ENCODE measurements at places on chromosomes 16 and 17. TPM values are rescaled to one million over a fixed set of nuclear protein-coding genes. Genes with fewer than 3 reads are reported as not detected.

The TPSG1 gene
- total RNA-seq, result not detected

The RNF213 gene
- total RNA-seq, result 209 TPM

The KRT12 gene
- total RNA-seq, result not detected

DNA sequence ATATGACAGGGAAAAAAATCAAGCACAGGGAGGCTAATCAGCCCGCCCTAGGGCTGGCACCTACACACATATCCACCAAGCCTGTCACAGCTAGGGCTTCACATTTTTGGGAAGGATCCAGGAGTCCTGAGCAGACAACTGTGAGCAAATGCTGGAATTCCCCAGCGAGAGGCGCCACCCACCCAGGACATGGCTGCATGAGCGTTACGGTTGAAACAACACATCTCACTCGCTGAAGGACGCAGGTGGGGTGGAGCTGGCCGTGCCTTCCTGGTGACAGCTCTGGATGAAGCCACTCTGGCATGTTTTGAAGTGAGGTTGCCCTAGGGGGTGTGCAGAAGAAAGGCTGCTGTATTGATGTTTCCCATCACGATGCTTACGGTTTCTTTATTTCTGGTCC, 315.1 kb upstream of the EEF2KMT start:
- DNase-seq, result no peak

- DNase-seq, result no peak
These were observed 70.9 kb downstream of the PLXDC1 start for GRCh38 chr17:39080421-39081078.

DNA sequence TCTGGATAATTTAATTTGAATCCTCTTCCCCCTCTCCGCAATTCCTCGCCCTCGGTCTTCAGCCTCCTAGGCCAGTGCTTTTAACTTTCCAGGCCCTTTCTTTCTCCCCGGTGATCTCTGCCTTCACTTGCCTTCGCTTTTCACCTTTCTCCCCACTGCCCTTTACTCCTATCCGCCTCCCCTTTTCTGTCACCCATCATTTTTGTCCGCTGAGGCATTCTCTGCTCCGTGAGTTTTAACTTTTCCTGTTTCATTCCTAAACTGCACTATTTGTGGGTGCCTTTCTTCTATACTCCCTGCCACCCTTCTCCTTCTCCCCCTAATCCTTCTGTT, 729 bp downstream of the LONP2 start:
- DNase-seq, result no peak

- DNase-seq, result no peak
These were observed 136.0 kb upstream of the TNRC6C start for GRCh38 chr17:77822302-77823030.

GRCh38 chr16:25786748-25787147, 95.0 kb downstream of the HS3ST4 start:
- DNase-seq, result no peak

DNA sequence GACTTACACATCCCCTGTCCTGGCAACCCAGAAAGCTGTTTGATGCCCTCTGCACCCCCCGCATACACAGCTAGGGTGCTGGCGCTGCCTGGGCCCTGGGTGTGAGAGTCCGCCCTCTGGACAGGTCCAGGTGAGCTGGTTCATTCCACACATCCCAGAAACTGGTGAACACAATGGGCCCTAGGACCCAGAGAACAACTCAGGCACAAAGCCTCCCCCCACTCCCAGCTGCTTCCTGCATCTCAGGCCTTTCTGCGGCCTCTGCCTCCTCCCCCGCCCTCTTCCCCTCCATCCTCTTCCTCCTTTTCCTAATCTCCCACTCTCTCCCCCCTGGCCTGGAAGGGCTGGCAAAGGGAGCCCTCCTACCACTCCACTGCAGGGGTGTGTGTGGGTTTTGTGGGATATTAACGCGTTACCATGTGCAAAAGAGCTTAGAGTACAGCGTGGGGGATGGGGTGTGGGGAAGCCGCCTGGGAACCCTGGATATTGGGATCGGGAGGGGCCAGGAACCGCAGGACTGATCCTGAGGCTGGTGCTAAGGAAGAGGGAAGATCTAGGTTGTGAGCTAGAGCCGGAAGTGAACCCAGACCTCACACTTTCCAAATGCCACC, 1.6 kb upstream of the PPP1R9B start:
- DNase-seq, result no peak
